ENCODE measurements at places on chromosomes 1 and 21. TPM values are rescaled to one million over a fixed set of nuclear protein-coding genes. Genes with fewer than 3 reads are reported as not detected.

Gene LCE1F
- total RNA-seq: not detected

Gene HOOK1
- under 0.01 TPM for total RNA-seq

Gene MFN2
- total RNA-seq: 76.3 TPM

Gene PCAT6
- total RNA-seq: not detected

Gene MYOG
- not detected for total RNA-seq

Gene SPRR2E
- not detected for total RNA-seq

Gene DNAH14
- total RNA-seq: 14.7 TPM

Gene TTC39A
- total RNA-seq: 1.5 TPM

Gene B3GALNT2
- 40.0 TPM for total RNA-seq

Gene AKNAD1
- total RNA-seq: not detected

Gene ATP1A4
- total RNA-seq: not detected

Gene MAP3K21
- 0.73 TPM for total RNA-seq

Gene B3GALT5
- 0.15 TPM for total RNA-seq

Gene VCAM1
- total RNA-seq: 2.9 TPM

Gene FAM151A
- not detected for total RNA-seq

Gene OR2T33
- not detected for total RNA-seq

Gene GNG12
- 166 TPM for total RNA-seq

Gene ATAD3C
- not detected for total RNA-seq

Gene SLC66A1
- 33.9 TPM for total RNA-seq

Gene SPRR1B
- total RNA-seq: not detected

Gene PLK3
- 32.7 TPM for total RNA-seq

Gene FUBP1
- total RNA-seq: 111 TPM

Gene NUP210L
- total RNA-seq: 0.15 TPM

Gene DYNLT5
- total RNA-seq: 0.33 TPM

Gene CD53
- not detected for total RNA-seq

Gene VAMP3
- total RNA-seq: 117 TPM

Gene CFAP141
- total RNA-seq: not detected

Gene SERTAD4
- 0.29 TPM for total RNA-seq

Gene UBE2U
- not detected for total RNA-seq

Gene GRIK3
- total RNA-seq: not detected

Gene FAM72D
- total RNA-seq: 1.3 TPM

Gene C8A
- under 0.01 TPM for total RNA-seq

Gene SPRR2F
- total RNA-seq: not detected

Gene KMO
- 0.17 TPM for total RNA-seq

Gene MAP10
- total RNA-seq: 1.7 TPM

Gene S100A3
- 8.6 TPM for total RNA-seq

Gene OR10J1
- not detected for total RNA-seq

Gene ITGB2
- total RNA-seq: not detected

Gene DNAI4
- total RNA-seq: 5.4 TPM

Gene KIF2C
- total RNA-seq: 2.2 TPM

Gene TIE1
- total RNA-seq: 0.17 TPM

Gene DENND1B
- 7.6 TPM for total RNA-seq

Gene LRRC39
- 0.33 TPM for total RNA-seq

Gene SLC37A1
- total RNA-seq: 2.3 TPM

Gene MORC3
- total RNA-seq: 30.7 TPM

Gene BLACAT1
- total RNA-seq: under 0.01 TPM

Gene CYP4A22
- total RNA-seq: not detected

Gene UTS2
- total RNA-seq: not detected

Gene KCNH1
- 0.15 TPM for total RNA-seq

Gene F5
- total RNA-seq: not detected

Gene LRRC7
- total RNA-seq: under 0.01 TPM

Gene PDZK1
- 1.3 TPM for total RNA-seq

Gene MYBPHL
- total RNA-seq: not detected

Gene SLAMF9
- total RNA-seq: not detected

Data from smooth muscle cell of trachea (primary cell).